ENCODE measurements at places on chromosomes 7 and 10. TPM values are rescaled to one million over a fixed set of nuclear protein-coding genes. Genes with fewer than 3 reads are reported as not detected.

DNA sequence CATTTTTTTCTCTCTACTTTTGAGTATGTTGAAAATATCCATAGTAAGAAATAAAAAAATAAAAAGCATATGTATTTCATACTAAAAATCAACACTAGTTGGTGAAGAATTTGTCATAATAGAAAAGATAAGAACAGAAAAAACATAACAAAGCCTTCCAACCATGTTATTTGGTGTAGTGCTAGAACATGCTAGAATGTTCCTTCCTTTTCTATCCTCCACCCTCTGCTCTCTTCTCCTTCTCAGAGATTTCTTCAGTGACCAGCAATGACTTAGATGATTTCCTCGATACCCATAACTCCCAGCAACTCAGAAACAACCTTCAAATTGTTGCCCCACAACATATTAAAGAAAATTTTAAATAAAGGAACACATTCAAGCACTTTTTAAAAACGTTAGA lies 2.6 kb downstream of the ZC3HAV1 start:
- no peak for DNase-seq

GRCh38 chr7:112444505-112444904 lies 5.8 kb upstream of the IFRD1 start:
- no peak for DNase-seq

DNA sequence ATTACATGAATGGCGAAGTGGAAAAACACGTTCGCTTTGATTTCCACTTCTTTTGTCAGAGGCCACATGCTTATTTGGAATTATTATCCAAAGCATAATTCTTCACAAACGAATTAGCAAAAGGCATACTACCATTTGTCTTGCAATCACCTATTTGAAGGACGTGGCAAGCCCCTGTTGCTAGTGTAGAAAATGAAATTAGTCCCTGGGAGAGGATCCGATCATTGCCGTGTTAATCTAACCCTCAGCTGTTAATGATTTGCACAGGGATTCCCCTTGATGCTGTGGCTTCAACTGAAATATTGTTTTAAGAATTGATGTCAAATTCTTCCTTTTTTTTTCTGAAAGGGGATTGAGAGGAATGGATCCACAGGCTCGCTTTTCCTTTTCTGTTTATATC lies 4.6 kb downstream of the AGMO start:
- DNase-seq: no peak

CAMK1D gene
- 21.9 TPM for total RNA-seq

DNA sequence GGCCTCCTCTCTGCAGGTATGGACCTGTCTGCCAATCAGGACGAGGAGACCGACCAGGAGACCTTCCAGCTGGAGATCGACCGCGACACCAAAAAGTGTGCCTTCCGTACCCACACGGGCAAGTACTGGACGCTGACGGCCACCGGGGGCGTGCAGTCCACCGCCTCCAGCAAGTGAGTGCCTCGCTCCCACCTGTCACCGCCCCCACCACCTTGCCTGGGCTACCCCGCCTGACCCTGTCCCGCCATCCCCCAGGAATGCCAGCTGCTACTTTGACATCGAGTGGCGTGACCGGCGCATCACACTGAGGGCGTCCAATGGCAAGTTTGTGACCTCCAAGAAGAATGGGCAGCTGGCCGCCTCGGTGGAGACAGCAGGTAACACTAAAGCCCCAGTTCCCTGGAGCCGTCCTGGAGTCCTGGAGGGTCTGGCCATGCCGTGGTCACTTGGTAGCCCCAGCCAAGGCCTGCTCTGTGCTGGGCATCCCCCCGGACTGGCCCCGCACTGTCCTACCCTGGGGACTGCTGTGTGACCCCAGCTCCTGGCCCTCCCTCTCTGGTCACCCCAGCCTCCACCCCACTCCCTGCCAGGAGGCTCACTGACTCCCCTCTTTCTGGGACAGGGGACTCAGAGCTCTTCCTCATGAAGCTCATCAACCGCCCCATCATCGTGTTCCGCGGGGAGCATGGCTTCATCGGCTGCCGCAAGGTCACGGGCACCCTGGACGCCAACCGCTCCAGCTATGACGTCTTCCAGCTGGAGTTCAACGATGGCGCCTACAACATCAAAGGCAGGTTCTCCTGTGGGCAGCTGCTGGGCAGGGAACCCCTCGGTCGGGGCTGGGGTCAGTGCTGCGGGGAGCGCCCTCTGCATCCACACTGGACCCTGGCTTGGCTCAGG lies 178.0 kb downstream of the RNF216 start:
- no peak for DNase-seq

GRCh38 chr10:13347043-13347499 lies 1.0 kb downstream of the SEPHS1 start:
- DNase-seq: peak; percentile 51

DNA sequence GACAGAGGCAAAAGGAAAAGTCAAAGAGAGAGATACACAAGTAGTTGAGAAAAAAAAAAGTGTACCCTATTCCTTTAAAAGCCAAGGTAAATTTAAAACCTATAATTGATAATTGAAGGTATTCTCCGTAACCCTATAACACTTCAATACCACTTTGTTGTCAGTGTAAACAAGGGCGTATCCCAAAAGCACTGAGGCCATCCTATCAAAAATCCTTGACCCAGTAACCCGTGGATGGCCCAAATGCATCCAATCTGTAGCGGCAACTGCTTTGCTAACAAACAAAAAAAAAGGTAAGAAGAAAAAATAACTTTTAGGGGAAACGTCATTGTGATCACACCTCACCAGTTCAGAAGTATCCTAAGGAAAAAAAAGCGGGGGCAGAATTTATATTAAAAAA lies 5.1 kb upstream of the NAPEPLD start:
- DNase-seq: no peak

- no peak for DNase-seq
Observed at GRCh38 chr7:37194943-37195342, 253.7 kb downstream of the ELMO1 start.

DNA sequence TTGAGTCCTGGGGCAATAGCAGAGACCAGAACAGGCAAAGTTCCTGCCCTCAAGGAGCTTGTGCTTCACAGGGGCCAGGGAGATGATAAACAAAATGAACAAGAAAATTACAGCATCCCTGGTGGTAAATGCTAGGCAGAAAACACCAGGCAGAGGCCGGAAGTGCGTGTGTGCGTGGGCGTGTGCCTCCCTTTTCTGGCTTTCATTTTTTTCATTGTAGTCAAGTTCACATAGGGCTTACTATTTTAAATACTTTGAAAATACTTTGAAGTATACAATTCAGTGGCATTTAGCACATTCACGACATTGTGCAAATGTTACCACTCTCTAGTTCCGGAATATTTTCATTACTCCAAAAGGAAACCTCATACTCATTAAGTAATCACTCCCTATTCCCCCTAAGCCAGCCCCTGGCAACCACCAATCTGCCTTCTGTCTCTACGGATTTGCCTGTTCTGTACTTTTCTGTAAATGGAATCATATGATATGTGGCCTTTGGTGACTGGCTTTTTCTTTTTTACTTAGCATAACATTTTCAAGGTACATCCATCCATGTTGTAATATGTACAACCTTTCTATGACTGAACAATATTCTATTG lies 88.1 kb upstream of the PDCD4 start:
- peak; percentile 79 for DNase-seq

DNA sequence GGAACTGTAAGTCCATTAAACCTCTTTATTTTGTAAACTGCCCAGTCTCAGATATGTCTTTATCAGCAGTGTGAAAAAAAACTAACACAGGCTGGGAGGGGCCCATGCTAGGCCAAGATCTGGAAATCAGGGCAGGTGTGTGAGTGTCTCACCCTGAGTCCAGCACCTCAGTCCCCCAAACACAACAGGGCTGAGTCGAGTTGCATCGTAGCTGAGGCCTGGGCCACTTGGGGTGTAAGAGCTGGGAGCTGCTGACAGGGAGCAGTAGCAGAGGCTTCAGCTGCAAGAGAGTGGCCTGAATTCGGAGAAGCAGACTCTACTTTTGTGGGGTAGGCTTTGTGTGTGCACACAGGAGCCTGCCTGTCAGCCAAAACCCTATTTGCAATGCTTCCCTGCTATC lies 553.1 kb downstream of the PTPRN2 start:
- no peak for DNase-seq

TMEM168 gene
- total RNA-seq: 31.9 TPM

DNA sequence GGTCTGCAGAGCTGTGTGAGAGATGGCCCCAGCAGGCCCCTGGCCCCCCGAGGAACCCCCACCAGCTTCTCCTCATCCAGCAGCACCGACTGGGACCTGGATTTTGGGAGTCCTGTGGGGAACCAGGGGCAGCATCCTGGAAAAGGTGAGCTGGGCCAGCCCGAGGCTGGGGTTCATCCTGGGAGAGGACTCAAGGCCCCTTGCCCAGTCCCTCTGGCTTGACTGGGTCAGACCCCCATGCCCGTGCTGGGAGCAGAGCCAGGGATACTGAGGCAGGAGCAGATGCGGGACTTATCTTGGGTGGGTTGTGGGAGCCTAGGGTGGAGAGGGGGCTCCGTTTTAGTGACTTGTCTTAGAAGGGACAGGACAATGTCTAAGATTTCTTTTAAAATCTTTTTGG lies 47.5 kb downstream of the ZNF467 start:
- DNase-seq: no peak

DNA sequence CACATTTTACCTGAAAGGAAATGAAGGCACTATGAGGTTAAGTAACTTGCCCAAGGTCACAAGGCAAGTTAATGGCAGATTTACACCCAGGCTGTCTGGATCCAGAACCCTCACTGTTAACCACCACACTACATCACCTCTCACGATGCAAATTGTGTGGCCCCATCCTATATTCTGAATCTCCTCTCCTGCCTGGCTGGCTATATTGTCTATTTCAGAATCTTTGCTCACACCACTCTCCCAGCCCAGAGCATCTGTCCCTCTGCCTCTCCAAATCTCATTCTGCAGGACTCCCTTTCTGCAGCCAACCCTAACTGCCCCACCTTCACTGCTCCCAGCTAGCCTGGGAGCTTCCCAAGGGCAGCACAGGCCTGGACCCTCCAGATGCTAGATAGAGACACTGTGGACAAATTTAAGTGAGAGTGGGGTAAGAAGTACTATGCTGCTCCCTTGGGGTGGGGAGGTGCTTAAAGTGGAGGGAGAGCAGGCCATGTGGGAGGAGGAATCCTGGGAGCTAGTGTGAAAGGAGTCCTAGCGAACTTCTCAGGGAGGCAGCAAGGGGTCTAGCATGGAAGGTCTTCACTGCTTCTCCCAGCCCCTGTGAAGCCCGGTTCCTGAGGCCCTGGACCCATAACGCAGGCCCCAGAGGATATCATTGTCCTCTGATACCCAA lies 786 bp downstream of the CUEDC2 start:
- DNase-seq: no peak

- DNase-seq: no peak
Observed at GRCh38 chr7:12199363-12199762, 11.7 kb upstream of the TMEM106B start.

TAS2R41 gene
- 0.73 TPM for total RNA-seq

DNA sequence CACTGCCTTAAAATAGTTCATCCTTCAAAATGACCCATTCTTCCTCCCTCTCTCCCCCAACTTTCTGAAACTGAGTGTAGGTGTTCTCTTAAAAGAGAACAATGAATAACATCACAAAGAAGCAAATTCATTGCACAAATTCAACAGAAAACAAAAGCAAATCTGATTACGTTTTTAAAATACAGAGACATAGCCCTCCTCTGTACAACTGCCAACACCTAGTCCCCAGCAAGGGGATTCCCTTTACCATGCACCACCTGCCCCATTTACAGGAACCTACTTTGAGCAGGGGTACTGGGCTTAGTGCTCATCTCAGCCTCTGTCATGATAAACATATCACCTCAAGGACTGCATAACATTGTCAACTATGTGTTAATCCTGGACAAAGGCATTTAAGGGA lies 302.8 kb upstream of the AOAH start:
- no peak for DNase-seq

GRCh38 chr10:43607199-43607573 lies 948 bp downstream of the ZNF485 start:
- DNase-seq: no peak

DNA sequence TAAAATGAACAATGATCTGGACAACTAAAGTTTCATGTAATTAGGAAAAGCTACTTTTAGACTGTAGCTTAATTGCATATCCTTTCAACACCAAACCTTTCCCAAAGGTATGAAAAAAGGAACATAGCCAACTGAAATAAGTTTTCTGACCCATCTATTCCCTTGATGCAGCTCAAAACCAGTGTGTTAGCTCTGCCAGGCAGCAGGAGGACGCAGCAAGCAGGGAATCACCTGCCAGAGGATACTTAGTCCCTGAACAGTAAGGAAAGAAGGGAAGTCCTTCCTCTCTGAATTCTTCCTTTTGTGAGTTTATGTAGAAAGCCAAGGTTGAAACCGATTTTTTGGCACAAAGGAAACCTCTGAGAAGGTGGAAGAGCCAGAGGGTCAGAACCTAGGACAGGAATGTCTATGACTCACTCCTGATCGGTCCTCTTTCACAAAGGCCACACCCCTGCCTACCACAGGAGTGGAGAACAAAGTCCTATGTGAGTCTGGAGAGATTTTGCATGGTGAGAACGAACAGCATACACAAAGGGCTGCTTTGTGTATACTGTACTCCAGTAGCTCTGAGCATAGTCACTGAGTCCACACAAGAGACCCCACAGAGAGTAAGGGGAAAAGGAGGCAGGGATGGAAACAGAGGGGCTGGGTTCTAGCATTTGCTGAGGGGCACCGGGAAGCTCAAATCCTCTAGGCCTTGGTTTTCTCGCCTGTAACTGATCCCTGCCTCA lies 68.8 kb upstream of the GSDME start:
- DNase-seq: no peak

DENND10 gene
- 48.0 TPM for total RNA-seq

Measured in CD4-positive, alpha-beta memory T cell (primary cell).